ENCODE measurements at places on chromosomes 6 and 20.

DNA sequence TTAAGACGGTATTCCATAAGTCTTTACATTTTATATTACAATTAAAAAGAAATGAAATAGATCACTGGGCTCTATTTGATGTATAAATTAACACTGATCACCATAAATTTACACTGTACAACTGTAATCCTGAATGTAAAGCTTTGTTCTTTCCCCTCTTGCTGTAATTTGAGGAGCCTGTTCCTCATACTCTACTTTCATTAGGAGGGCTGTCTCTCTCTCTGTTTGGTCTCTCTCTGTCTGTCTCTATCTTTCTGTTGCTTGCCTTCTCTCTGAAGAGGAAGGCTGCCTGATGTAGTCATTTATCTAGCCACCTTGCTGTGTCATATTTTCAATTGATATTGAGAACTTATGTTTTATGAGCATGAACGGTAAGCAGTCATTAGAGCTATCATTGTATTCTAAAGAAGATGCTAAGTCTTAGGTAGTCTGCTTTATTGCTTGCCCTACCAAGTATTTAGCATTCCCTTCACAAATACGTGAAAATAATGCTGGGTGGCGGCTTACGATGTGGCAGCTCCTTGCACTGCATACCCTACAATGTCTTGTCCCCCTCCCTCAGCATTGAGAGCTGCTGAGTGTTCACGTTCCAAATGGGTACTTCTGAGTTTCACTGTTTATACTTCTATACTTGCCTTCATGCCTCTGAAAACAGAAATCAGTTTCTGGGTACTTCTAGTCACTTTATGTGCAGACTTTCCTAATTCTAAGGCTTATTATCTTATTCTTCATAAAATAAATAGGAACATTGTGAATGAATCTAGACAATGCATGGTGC is 205.5 kb downstream of the NKAIN2 start:
- no peak for DNase-seq

DNA sequence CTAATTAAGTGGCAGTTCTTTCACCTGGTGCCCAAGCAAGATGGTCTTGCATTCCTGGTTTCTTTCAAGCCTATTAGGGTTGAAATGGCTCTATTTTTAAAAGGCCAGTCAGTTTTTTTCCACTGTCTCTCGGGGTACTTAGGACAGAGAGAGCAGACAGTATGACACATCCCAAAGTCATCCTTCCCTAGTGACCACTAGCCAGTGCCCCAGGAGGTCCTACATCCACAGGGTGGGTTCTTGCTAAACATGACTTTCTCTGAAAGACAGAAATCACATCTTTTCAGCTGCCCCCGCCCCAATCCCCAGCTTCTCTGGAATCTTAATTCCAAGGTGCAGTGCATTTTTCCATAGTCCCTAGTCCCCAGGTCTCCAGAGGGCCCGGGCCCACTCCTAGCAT is 192.4 kb downstream of the SLC24A3 start:
- no peak for DNase-seq

GRCh38 chr6:20223141-20223540 is 10.9 kb upstream of the MBOAT1 start:
- no peak for DNase-seq

- DNase-seq = no peak
These were observed 37.9 kb downstream of the MAFB start for GRCh38 chr20:40651151-40651550.

GRCh38 chr20:20233041-20233514 is 134.8 kb upstream of the INSM1 start:
- no peak for DNase-seq

DNA sequence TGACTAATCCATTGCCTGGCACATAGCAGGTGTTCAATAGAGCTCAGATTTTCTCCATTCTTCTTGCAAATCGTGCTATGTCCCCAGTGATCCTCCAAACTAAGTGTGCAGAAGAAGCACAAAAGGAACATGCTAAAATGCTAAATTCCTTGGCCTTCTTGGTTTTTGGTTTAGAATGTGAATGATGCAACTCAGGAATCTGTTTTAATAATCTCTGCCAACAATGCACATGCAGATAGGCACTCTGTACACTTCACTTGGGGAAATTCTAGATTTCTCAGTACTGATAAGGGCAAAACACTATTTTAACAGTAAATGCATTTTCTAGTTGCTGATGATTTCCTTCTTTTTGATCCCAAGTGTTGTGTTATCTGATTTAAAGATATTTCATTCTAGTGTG is 35.2 kb downstream of the SLC22A1 start:
- no peak for DNase-seq

DNA sequence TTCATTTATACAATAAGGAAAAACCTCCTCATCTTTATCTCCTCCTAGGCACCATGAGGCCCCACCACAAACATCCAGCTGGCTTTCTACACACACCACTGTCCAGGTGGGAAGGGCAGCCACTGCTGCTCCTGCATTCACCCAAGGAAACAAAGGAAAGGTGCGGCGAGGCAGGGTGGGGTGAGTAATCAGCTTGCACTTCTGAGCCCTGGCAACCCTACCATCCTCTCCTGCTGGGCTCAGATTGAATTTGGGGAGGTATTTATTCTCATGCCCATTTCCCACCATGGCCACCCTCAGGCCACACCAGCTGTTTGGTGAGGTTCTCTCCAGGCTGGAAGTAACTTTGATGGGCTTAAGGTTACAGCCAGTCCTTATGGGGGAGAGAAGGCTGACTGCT is 31.2 kb upstream of the SPDEF start:
- DNase-seq = no peak

GRCh38 chr6:69570106-69570505 is 226.7 kb downstream of the LMBRD1 start:
- DNase-seq = no peak

DNA sequence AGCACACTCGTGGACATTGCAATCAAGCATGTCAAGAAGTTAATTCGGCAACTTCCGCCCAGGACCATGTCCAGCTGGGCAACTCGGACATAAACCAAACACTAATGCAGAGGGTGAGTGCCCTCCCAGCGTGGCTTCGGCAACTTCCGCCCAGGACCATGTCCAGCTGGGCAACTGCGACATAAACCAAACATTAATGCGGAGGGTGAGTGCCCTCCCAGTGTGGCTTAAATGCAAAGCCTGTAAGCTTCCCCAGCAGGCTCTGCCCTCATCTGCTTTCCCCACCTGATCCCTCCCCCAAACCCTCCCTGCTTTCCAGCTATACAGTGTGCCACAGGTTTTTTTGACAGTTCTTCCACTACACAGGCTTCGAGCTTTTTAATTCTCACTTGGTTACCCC is 143.4 kb downstream of the PXDC1 start:
- no peak for DNase-seq

DNA sequence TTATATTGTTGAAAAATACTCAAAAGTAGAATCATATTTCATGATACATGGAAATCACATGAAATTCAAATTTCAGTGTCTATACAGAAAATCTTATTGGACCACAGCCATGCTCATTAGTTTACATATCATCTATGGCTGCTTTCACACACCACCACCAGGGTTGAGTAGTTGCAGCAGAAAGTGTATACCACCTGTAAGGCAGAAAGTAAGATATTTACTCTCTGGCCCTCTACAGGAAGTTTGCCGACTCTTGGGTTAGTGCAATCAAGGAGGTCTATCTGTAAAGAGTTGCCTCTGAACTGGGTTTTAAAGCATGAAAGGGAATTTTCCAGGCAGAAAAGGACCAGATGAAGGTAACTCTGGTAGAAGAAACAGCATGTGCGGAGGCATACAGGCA is 432.3 kb downstream of the DHX35 start:
- no peak for DNase-seq
